Body of pancreas (tissue), 4 donors: ENCODE measurements at places on chromosomes 2 and 18. TPM values are rescaled to one million over a fixed set of nuclear protein-coding genes. Genes with fewer than 3 reads are reported as not detected.

DNA sequence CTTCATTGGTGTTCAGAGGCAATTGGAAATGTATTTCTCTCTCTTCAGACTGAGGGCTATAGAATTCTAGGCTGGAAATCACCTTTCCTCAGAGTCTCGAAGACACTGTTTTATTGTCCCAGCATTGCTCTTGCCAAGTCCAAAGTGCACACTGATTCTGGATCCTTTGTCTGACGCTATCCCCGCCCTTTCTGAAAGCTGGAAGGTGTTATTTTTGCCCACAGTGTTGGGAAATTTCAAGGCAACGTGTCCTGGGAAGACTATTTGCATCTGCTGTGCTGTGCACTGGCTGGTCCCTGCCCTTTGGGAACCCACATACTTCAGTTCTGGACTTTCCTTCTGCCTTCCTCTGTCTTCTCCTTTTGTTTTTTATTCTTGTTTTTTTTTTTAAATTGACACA lies 190.8 kb downstream of the SH3BP4 start:
- DNase-seq: no peak

DNA sequence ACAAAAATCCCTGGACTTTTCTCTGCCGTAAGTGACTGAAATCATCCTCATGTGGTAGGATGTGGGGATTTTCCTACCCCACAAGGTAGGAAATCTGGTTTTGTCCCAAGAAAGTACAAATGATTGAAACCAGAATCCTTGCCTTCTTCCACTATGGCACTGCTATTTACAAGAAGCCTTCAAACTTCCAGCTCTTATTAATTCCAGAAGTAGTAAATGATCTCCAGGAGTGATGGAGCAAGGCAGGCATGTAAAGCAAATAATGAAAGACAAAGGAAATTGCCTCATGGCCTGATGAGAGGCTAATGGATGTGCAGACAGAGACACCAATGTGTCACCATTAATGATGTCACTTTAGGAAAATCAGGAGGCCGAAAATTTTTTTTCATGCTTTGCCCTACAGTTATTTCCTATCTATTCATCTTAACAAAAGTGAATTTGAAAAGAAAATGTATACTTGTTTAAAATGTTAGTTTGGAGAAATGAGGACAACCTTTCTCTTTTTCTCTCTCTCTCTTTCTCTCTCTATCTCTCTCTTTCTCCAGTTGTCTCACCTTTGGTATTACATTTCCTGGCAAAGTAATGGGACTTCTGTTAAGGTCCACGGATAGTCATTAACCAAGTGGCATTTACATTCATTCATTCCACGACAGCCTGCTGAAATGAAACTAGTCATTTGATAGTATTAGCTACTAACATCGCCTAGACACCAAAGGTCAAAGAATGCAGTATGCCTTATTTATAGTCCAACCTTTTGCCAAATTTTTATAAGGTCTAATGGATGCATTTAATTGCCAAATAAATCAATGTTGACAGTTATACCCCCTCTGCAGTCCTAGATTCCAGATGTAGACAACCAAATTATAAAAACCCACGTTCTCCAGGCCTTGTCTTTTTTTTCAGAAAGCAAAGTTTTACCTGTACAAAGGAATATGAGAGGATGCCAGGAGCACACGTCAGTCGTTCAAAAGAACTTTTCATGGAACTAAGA lies 5.0 kb upstream of the EVA1A start:
- DNase-seq: no peak

The EHD3 gene
- total RNA-seq: 0.99 TPM

DNA sequence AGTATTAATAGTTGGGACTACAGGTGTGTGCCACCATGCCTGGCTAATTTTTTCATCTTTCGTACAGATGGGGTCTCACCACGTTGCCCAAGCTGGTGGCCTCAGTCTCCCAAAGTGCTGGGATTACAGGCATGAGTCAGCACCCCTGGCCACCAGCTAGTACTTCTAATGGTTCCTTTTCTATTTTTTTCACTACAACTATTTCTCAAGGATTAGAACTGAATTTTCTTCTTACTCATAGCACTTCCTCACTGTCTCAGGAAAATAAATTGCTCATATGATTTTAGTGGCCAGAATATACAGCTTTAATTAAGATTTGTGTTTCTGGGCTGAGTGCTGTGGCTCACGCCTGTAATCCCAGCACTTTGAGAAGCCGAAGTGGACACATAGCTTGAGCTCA lies 43.2 kb upstream of the SOS1 start:
- DNase-seq: no peak

The COLEC11 gene
- total RNA-seq: 11.5 TPM
